CD8-positive, alpha-beta T cell (primary cell): ENCODE measurements at places on chromosomes 2 and 18.
A peak's percentile ranks its signal among the peaks of the same experiment; 100 is the strongest.

DNA sequence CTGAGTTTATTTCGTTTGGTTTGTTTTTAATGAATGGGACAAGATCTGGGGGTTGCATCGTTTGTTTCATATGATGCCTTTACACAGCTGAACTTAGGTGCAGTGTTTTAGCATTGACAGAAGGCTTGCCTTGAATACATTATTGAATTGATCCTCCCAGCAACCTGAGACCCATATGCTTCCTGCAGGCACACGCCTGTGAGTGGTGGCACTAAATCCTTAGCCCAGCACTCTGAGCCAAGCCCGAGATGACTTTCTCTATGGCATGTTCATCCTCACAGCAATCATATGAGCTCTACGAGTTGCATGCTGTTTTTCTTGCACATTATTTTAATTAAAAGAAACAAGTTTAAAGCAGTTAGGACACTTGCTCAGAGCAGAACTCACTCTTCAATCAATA, 47.8 kb upstream of the AGAP1 start:
- no peak for DNase-seq

GRCh38 chr2:146994246-146994645, 850.6 kb upstream of the ACVR2A start:
- DNase-seq: no peak

- DNase-seq: no peak
Observed at GRCh38 chr2:45888641-45889040, 237.2 kb downstream of the PRKCE start.

- no peak for DNase-seq
Observed at GRCh38 chr2:31893094-31893493, 117.7 kb downstream of the MEMO1 start.

DNA sequence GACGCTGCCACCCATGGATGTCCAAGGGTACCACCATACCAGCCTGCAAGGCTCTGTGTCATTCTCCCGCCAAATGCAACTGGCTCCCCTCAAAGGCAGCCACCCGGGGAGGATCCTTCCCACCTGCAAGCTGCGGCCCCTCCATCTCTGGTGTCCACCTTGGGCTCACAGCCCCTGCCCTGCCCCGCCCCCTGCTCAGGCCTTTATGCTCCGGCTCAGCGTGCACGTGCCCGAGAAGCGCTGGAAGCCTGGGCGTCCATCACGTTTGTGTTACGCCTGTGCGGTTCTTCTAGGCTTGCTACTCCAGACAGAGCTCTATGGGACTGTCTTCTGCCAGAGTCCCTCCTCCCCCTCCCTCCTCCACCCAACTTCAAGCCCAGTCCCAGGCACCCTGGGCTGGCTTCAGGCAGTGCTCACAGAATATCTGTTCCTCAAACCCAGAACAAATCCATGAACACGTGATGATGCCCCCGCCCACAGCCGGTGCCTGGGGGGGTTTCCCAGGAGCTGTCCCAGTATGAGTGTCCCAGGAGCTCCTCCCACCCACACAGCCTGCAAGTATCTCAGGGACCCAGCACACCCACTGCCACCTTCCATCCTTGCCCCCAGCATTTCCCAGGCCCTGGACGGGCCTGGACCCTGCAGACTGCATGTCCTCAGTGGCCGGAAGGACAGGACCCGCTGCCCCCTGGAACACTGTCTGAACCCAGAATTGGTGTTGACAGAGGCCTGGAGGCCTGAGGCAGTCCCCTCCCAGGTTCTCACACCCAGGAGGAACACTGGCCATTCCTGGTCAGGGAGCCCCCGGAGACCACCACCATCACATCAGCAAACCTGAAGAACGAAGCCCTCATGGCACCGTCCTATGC, 30.3 kb downstream of the KIF1A start:
- no peak for DNase-seq

DNA sequence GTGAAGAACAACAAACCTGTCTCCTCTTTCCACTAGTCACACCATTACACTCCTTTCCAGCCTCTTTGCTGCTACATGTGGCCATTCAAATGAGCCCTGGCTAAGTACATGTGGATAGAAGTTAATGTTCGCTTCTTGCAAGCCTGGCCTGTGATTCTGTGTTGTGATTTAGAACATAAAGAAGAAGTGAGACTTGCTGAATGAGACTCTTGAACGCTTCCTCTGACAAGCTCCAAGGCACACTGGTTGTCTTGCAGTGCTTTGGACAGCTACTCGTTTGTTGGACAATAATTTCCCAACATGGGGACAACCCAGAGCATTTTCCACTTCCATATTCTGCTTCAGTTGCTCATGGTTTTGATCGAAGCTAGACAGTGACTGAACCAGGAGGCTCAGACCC, 57.3 kb downstream of the CCDC74A start:
- no peak for DNase-seq

DNA sequence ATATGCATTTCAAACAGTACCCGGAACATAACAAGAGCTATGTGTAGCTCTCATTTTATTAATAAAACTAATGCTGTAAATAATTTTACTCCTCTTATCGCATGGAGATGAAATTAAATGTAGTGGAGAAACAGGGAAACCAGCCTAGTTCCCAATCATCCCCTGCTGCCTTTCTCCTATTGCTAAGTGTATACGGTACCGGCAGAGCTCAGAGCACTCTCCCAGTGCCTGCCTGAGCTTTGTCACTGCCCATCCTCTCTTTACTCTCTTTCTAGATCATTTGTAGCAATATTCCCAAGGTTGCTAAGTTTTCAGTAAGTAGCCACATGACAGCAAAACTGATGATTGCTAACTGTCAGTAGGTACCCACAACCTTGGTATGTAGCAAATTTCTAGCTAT, 85.5 kb upstream of the ZSWIM2 start:
- no peak for DNase-seq

DNA sequence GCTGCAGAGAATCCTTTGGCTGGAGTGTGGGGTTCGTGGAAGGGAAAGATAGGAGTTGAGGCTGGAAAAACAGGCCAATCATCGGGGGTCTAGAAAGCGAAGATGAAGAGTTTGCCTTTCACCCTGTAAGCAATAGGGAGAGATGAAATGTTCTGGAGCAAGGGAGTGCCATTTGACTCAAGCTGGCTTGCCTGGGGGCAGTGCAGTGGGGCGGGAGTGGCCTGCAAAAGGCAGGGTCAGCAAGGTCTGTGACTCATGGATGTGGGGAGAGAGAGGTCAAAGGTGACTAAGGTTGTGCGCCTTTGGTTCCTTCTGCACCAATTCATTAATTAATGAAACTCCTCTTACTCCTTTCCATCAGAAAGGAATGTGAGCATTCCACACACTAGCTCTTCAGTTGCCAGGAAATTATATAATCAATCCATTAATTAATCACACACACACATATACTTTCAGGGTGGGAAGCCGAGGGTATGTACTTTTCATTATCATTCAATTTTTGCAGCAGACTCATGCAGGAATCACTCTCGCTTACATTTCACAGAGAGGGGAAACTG, 227.6 kb downstream of the MYCN start:
- no peak for DNase-seq

DNA sequence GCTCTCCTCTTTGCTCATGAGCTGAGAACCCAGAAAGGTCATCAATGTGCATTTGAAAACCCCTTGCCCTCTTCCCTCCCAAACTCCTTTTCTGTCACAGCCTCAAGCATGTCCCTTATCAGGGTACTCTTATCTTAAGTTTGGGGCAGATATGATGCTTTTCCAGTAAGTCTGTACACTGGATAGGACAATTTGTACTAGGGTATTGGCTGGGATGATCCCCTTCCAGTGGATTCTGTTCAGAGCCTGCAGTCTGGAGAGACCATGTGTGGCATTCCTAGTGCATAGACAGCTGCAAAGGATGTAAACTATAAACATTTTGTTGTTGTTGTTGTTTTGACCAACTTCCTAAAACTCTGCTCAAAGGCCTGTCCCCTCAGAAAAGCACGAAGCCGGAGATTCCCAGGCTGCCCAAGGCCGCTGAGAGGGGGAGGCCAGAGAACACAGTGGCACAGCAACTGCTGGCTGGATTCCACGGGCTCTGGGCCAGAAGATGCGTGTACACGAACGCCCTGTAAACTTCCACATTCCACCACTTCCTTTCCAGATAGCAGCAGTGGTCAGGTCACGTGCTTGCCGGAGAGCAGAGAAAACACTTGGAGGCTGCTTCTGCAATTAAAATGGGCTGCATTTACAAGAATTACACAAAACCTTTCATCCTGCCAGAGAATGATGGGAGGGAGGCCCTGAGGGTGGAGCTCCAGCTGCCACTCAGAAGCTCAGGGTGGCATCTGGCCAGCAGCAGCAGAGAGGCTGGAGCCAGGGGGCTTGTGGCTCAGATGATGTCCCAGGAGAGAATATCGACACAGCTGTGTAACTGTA, 42.1 kb downstream of the BMP10 start:
- peak; percentile 78 for DNase-seq

DNA sequence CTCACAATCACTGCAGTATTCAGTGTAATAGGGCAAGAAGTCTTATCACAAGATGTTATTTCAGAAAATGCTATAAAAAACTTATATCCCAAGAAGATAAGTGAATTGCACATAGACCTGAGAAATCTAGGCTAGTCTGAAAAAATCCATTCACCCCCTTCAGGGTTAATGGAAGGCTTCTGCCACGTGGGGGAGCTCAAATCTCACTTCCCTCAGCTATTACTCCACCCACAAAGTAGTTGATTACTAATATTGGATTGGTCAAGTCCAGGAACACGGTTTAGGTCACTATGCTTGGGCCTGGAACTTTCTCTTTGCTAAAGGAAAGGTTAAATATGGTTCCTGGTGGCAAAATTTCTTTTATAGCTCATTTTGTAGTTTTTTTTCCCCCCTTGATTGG, 51.2 kb upstream of the ADAM23 start:
- no peak for DNase-seq

GRCh38 chr2:128250229-128251025, 68.2 kb downstream of the HS6ST1 start:
- DNase-seq: no peak

- DNase-seq: no peak
Observed at GRCh38 chr2:216833061-216833460, 26.8 kb downstream of the TNP1 start.

DNA sequence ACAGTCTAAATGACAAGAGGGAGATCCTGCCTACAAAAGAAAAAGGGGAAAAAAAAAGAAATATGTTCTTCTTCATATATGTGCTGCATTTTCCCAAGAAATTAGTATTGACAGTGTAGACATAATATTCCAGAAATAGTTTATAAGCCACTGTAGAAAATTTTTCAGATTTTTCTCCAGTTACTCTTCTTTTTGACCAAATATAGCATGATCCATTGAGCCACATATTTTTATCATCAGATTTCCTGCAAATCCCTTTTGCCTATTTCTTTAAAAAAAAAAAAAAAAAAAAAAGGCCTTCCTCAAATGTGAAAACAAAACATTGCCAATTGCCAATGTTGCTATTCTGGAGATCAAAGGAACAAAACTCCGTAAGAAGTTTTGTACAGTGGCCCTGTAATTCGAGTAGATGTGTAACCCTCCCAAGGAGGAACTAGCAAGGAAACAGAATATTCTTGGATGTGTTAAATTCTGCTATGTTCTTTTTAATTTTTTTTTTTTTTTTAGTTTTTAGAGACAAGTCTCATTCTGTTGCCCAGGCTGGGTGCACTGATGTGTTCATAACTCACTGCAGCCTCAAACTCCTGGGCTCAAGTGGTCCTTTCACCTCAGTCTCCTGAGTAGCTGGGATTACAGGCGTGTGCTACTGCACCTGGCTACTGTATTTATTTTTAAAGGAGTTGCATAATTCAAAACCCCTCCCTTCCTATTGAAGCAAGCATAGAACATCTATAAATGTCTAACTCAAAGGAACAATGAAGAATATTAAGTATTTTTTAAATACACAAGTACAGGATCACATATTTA, 12.5 kb upstream of the CABYR start:
- DNase-seq: no peak

- no peak for DNase-seq
Observed at GRCh38 chr18:33851546-33852078, 273.6 kb downstream of the ASXL3 start.

DNA sequence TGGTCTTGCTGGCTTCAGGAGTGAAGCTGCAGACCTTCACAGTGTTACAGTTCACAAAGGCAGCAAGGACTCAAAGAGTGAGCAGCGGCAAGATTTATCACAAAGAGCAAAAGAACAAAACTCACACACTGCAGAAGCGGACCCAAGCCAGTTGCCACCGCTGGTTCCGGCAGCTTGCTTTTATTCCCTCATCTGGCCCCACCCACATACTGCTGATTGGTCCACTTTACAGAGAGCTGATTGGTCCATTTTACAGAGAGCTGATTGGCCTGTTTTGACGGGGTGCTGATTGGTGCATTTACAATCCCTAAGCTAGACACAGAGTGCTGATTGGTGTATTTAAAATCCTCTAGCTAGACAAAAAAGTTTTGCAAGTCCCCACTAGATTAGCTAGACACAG, 37.2 kb upstream of the ZNF532 start:
- DNase-seq: no peak

DNA sequence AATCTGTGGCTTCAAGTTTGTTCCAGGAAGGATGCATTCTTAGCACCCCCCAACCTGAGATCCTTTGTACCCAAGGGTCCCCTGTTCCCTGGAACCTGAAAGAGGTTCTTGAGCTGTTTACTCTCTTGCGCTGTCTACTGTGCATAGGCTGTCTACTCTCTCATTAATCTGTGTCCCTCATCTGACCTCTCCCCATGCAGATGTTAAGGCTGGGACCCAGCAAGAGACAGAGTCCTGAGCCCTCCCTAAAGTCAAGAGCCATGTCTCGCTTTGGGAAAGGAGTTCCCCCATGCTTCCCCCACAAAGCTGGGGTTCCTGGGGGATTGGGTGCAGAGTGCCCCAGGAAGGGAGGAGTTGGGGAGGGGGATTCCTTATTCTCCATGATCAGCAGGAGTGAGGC, 312.9 kb downstream of the CYP26B1 start:
- DNase-seq: no peak

- no peak for DNase-seq
Observed at GRCh38 chr18:12990123-12990475, 1.1 kb upstream of the CEP192 start.

DNA sequence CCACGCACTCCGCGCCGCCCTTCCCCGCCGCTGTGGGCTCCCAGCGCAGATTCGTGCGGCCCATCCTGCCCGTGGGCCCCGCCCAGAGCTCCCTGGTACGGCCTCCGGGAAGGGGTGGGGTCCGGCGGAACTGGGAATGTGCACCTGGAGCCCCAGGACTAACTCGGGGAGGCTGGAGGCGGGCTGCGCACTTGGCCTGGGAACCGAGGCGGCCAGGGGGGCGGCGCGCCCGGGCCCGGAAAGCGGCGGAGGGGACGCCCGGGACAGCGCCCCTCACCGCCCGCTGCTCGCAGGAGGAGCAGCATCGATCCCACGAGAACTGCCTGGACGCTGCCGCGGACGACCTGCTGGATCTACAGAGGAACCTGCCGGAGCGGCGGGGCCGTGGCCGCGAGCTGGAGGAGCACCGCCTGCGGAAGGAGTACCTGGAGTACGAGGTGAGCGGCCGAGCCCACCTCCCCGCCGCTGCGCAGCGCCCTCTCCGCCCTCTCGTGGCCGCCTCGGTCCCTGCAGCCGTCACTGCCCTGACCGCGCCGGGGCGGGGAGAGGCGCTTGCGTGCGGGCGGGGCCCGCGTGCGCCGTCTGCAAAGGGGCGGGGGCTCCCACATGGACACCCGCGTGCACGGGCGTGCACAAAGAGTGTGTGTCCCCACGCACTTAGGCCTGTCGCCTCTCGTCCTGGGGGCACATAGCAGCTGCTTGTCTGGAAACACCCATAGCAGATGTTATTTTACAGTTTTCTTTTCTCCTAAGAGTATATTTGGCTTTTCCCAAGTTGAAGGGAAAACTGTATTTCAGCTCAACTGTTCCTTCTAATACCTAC, 25.2 kb downstream of the PSD4 start:
- DNase-seq: peak; percentile 77
